Trophoblast cell (in vitro differentiated cells and primary cell): ENCODE measurements at places on chromosomes 1 and 21.
A peak's percentile ranks its signal among the peaks of the same experiment; 100 is the strongest.

DNA sequence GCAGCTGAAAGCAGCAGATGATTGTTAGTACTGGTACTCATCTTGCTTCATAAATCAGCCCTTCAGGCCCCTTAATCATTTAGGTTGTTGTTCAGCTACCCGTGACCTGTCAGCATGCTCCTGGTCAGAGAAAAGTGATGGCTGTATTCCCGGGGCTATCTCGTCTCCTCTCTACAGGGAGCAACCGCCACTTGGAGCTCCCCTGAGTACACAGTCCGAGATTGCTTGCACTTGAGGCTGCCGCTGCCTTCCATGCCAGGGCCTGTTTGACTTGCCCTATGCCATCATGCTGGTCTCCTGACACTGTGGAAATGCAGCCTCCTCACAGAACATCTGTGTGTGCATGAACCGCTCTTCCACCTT lies 97.5 kb downstream of the SPATA46 start:
- no peak for DNase-seq

DNA sequence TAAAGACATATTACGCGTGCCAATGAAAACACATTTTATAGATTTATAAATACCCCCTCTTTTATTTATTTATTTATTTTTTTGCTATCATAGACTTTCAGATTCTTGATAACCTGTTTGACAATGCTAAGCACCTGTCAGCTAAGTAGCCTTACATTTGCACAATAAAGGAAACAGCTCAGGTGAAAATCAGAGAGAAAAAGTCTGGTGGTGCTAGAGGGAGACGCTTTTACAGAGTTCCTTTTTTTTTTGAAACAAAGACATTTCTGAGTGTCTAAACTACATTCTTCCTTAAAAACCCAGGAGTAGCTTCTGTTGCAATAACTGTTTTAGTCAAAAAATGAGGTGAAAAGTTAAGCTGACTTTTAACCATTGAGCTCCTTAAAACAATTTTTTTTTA lies 1611.6 kb downstream of the NCAM2 start:
- DNase-seq: no peak

- DNase-seq: peak; percentile 66
Observed at GRCh38 chr1:116847688-116848531, 61.8 kb upstream of the PTGFRN start.

DNA sequence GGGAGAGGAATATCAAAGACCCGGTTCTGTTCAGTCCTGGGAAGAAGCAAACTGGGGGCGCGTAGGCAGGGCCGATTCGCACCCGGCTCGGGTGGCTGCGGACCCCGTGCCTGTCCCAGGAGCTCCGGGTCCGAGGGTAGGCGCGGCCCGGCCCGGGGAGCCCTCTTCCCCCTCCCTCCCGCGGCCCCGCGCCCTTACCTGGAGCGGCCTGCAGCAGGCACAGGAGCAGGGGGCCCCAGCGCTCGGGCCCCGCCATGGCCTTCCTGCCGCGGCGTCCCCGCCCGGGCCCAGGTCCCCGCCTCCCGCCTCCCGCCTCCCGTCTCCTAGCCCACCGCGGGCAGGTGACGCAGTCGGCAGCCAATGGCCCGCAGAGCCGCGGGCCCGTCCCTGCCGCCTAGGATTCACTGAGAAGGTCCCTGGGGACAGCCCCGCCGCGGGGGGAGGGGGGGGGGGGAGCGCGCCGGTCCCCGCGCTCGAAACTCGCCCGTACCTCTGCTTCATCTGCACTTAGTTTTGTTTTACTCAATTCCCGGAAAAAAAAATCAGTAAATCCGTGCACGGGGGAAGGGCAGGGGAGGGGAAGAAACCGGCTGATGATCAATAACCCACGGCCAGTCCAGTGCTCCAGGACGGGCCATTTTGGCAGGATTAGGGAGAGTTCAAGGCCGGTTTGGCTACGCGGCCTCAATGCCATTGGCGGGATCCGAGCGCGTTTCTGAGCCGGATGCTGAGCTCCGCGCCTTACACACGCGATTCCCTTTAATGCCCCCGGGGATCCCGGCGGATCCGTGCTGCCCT lies at the start of gene IFNLR1:
Gene IFNLR1, minus strand, starts transcription at position 297 of the 798 bp plus-strand sequence. Its CDS starts 41 bp downstream, at position 256.
- DNase-seq: peak; percentile 31

GRCh38 chr1:226700861-226701260 lies 38.2 kb downstream of the ITPKB start:
- no peak for DNase-seq

GRCh38 chr1:218837051-218837450 lies 336.6 kb upstream of the LYPLAL1 start:
- no peak for DNase-seq

DNA sequence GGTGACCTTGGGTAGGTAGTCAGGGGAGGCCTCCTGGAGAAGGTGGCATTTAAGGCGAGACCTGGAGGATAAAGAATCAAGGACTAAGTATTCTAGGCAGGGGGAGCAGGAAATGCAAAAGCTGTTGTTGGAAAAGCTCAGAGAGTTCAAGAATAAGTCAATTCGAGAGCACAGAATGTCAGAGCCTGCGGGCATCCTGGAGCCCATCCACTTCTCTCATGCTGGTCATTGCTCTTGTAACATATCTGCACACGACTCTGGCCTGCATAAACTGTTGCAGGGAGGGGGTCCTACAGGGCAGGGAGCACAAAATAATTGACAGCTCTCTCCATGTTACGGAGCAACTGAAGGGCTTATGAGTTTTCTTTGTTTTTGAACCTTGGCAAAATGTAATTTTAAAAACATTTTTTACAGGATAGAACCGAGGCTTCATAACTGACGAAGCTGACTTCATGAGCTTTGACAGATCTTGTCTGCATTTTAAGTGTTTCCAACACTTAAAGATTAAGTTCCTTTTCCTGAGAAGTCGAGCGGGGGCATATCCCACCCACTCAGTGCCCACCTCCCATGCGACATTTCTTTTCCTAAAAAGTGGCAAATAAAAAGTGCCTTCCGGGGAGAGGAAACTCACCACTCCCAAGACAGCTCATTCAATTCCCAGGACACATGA lies 4.2 kb downstream of the PLA2G5 start:
- DNase-seq: peak; percentile 41

DNA sequence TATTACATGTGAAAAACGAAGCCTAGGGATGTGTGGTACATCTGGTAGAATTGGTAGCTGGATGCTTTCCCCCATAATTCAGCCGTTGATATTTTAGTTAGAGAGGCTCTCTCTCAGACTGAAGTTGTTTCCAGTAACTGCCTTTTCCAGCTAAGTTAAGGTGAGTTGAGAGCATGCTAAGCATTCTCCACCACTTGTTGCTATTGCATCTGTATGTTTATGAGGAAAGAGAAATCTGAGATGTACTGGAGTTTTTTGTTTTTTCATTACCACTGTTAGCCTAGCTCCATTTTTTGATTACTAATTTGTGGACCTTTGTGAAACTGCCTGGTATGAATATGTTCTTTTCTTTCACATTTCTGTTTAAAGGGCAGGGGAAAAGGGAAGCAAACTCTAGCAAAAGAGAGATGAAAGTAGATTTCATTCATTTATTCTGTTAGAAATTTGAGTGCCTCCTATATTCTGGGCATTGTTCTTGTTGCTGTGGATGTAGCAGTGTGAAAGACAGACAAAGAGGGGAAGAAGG lies 189.9 kb upstream of the CACYBP start:
- no peak for DNase-seq

DNA sequence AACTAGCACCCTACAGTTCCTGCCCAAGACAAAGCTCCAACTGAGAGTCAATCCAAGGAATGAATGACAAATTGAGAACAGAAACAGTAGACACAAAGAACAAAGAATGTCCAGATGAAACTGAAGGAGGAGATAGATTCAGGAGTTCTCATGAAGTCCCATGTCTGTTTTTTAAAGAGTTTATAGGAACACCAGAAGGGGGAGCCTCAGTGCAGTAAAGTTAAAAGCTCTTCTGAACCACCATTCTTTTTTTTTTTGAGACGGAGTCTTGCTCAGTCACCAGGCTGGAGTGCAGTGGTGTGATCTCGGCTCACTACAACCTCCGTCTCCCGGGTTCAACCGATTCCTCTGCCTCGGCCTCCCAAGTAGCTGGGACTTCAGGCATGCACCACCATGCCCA lies 323.6 kb downstream of the MRPL39 start:
- no peak for DNase-seq
